ENCODE measurements at places on chromosomes 13 and 19.

DNA sequence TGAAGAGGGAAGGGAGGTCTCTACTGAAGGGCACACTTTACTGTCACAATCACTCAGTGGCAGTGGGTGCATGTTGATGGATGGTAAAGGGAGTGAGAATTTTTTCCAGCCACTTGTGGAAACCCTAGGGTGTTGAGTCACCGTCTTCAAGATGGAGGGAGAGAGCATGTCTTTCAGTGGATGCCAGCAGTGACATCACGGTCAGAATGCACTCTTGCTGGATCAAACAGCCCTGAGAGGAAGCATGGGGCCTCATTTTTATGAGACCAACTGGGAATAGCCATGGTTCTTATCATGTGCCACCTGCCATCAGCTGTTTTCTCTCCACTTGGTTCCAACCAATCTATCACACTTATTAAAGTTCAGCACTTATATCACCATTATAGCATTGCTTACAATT lies 182.5 kb downstream of the KCNRG start:
- no peak for DNase-seq

DNA sequence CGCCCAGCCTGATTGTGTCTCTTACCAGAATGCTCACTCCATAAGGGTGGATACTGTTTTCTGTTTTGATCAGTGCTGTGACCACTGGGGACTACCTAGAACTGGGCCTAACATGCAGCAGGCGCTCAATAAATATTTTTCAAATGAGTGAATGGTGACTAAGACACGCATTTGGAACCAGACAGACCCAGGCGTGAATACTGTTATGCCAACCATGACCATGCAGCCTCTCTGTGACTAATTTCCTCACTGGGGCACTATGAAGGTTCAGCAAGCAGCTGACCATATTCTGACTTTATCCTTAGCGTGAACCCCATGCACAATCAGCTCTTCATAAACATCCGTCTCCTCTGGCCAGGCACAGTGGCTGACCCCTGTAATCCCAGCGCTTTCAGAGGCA lies 13.0 kb upstream of the SPC24 start:
- no peak for DNase-seq

DNA sequence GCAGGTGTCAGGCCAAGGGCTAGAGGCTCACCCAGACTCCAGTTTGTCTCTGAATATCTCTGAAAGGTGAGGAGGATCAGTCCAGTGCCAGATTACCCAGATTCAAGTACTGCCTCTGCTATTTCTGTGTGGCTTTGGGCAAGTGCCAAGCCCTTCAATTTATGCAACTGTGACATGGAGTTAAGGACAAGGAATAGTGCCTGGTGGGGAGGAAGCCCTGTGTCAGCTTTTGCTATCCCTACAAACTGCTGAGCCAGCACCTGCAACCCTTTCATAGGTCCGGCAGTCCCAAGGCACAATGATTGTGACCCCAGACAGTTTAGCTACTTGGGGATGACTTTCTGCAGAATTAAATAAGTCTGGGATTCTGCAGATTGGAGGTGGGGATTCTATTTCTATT lies 123.0 kb downstream of the KL start:
- no peak for DNase-seq

DNA sequence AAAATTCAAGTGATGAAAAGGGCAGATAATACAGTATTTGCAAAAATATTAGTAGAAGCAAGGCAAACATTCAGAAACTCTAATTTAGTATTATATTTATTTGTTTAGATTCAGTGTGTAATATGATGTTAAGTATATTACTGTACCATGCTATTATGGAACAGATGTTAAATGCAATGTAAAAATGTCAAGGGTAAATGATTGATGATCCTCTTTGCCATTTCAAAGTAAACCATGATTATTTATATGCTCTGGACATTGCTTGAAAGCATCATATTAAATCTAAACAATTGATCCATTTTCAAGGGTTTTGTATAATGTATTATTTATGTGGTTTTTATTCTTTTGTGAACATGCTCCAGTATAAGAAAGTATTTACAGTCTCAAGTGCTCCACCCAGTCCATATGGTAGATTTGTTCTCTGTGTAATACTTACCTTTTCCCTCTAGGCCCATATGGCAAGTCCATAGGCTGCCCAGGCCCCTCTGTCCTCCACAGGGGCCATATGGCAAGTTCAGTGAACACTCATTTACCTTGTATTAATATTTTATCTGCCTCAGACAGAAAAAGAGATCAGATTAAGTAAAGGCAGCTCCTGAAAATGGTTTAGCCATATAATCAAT lies 353.5 kb downstream of the DACH1 start:
- no peak for DNase-seq

GRCh38 chr19:33811736-33812387 lies 15.2 kb downstream of the KCTD15 start:
- no peak for DNase-seq

- DNase-seq, result no peak
These were observed 6.6 kb downstream of the SPHK2 start for GRCh38 chr19:48625891-48626327.

DNA sequence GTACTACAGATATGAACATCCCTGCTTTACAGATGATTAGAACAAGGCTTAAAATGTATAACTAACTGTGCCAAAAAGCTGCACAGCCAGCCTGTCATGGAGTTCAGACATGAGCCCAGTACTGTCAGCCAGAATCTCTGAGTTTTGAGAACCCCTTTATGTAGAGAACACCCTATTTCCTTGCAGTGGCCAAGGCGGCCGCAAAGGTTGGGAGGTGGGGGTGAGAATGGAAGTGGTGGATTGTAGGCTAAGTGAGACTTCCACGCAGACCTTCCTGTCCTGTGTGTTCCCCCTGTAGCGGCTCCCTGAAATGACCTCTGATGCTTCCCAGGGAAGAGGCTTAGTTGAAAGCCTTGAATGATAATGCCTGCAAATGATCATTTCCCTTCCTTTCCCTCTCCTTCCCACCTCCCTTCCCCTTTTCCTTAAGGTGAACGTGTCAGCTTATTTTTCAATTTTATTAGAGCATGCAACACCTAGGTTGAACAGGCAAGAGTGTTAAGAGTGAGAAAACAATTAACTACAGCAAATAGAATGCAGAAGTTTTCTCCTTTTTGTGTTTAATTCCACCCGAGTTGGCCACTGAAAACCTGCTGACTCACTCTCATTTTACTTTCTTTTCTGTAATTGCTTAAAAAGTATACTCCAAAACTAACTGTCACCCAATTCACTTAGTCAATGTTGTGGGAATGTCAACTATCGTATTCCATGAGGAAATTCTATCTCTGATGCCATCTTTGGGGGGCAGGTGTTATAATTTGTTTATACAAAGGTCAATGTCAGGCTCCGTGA lies 167.0 kb upstream of the EDNRB start:
- no peak for DNase-seq

DNA sequence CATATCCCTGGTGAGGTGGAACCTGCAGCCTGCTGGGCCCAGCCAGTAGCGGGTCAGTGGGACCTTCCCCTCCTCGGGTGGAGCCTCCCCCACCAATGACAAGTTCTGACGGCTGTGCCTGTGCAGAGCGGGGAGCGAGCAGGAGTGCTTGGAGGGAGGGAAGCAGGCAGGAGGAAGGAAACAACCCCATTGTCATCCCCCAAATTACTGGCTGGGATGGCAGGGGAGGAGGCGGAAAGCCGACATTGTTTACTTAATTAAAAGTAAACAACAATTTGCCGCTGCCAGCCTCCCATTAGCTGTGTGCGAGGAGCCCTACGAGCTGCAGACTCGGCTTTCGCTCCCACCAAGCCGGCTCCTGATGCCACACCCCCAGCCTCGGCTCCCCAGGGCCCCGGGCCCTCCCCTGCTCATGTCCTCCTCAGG lies 45.5 kb downstream of the LYL1 start:
- no peak for DNase-seq

DNA sequence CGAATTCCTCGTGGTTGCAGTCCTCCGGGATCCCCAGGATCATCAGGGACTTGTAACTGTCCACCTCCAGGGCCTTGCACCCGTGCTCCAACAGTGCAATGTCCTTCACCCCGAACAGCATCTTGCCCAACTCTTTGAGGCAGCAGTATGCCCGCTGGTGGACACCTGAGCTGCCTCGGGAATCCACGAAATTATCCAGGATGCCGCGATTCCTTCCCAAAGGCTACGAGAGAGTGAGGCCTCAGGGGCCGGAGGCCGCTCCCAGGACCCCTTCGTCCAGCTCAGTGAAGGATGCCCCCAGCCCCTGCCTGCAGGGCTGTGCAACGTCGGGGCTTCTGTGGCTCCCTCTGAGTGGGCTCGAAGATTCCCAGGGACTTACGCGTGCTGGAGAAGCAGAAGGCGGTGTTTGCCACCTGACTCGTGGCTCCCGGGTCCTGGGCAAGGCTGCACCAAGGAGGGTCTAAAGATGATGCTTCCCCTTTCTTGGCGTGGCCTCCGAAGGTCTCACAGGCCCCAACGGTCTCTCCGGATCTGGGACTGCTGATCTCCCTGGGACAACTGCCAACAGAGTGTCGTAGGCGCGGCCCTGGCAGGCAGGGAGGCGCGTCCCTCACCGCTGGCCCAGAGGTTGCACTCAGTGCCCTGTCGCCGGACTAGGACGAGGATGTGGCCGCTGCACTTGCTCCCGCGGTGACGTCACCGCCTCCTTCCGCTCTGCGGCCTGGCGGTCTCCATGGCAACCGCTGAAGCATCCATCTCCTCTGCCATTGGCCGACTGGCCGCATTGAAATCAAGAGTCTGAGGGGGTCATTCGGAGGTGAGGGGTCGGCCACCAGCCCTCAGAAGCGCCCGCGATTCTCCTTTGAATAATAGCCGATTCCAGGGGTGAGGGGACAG lies at the start of gene PNMA8C:
PNMA8C (minus strand) TSS at position 698 of the 897 bp plus-strand sequence; CDS start at position 121, 577 bp downstream.
- no peak for DNase-seq

GRCh38 chr13:83940742-83941141 lies 58.5 kb upstream of the SLITRK1 start:
- no peak for DNase-seq

GRCh38 chr13:109744512-109745051 lies 41.8 kb downstream of the IRS2 start:
- no peak for DNase-seq

DNA sequence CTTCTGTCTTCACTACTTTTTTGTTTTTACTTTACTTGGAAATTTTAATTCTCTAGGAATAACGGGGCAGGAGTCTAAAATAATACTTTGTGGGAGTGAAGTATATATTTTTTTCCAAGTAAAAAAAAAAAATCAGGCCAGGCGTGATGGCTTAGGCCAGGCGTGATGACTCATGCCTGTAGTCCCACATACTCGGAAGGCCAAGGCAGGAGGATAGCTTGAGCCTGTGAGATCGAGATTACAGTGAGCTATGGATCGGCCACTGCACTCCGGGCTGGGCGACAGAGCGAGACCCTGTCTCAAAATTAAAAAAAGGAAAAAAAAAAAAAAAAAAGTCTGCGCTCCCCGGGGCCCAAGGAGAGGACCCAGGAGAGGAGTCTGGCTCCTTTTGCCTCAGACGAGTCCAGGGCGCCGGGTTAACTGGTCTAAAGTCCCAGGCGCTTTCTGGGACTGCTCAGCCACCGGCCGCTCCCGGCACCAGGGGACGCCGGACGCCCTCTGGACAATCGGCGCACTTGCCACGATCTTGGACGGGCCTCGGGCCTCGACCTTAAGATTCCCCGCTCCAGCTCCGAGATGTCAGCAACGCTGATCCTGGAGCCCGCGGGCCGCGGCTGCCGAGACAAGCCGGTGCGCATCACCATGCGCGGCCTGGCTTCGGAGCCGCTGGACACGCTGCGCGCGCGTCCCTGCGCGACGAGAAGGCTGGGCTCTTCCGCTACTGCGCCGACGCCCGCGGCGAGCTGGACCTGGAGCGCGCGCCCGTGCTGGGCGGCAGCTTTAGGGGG lies 2.7 kb upstream of the ZFP82 start:
- DNase-seq, result no peak

DNA sequence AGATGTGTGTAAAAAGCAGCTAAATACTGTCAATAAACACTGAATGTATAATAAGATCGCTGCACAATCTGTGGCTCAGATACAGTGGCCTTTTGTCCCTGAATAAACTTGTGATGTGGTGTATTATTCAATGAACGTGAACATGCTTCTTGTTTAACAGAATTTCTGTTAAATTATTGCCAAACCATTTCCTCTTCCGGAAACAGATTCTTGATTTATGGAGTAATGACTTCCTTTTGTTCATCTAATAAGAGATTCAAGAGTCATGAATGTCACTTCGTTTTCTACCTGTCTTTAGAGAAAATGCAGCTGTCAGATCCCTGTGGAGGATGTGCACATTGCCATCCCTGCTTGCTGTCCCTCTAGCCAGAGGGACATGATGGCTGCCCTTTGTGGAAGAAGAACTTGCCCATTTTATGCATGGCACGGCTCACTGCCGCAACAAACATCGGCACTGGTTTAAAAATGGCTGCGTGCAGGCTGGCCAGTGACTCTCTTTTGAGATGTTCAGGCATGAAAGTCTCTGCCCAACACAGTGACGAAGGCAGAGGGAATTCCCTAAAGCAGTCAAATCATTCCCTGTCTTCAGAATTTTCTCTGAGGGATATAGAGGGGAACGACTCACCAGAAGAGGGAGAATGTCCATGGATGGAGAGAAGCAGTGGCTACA lies 3.1 kb upstream of the TNFSF13B start:
- DNase-seq, result no peak

- no peak for DNase-seq
These were observed 8.5 kb downstream of the ZNF317 start for GRCh38 chr19:9148697-9149096.

DNA sequence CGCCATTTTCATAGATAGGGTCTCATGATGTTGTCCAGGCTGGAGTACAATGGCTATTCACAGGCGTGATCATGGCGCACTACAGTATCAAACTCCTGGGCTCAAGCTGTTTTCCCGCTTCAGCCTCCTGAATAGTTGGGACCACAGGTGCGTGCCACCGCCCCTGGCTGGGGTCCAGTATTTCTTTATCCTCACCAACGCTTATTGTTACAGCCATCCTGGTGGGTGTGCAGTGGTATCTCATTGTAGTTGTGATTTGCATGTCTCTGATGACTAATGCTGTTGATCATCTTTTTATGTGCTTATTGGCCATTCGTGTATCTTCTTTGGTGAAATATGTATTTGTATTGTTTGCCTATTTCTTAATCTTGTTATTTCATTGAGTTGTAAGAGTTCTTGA lies 49.0 kb downstream of the SIPA1L3 start:
- no peak for DNase-seq

DNA sequence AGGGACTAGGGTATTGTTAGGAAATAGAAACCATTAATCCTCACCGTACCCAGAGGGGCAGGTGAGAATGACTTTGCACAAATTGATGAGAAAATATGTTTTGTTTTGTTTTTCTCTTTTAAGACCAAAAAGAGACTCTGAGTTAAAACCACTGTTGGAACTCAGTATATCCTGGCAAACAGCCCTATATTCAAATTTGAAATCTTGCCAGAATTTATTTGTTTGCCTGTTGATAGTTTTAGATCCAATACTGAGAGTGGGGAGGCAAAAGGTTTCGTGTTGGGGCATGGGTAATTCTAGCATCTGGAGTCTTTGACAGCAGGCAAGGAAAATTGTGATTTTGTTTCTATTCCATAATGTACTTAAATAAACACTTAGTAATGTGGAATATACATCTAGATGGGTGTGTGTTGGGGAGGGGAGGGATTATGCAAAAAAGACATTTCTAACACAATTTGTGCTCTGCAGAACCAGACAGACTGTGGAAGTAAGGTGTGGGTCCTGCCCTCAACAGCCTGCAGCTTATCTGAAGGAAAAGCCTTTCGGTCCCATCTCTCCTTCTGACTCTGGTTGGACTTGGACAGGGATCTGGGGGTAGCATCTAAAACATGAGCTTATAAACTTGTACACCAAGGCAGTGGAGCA lies 190.7 kb downstream of the OXGR1 start:
- DNase-seq, result no peak
